ENCODE measurements at places on chromosomes 4 and X.

GRCh38 chr4:33711826-33712225, 2532.5 kb downstream of the ARAP2 start:
- DNase-seq: no peak

DNA sequence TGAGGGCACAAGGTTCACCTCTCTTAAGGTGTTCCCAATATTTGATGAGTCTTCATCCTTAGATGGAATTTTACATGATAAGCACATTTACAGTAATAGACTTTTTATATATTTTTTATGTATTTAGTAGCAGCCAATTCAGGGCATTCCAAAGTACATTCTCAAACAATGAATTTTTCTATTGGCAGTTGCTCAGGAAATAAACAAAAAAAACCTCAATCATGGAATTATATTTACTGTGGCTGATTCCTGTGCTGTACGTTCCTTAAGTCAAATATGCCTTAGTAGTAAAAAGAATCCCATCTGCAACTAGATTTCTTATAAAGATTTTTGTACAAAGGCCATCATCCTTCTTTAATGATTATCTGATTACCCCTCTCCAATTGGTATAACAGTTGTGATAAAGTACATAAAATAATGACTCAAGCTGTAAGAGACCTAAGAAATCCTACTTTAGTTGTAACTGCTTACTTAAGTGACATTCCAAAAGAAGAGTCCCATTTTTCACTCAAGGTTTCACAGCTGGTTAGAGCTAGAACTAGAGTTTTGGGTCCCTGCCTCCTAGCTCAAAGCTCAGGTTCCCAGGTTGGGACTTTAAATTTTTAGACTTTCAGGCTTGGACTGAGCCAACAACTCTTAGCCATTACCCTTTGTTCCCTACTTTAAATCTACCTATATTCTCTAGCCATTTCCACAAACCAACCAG, 152.7 kb downstream of the FHIP1A start:
- DNase-seq: no peak

DNA sequence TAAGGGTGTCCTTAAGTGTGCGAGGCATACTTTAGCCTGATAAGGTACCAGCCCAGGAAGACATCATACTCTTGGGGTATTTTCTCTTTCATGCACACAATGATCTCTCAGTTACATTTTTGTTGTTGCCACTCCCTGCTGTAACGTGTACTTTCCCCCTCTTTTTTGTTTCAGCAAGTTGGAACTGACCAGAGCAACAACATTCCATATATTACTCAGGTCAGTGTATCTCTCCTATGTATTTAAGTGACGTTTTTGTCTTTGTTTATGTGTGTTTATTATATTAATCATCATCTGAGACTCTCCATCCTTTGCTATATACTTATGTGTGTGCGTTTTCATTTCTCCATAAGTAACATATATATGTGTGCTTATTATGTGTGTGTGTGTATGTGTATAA, 71.3 kb upstream of the VBP1 start:
- DNase-seq: no peak

- DNase-seq: peak; percentile 7
These were observed 516.5 kb upstream of the CNKSR2 start for GRCh38 chrX:20857746-20858145.

DNA sequence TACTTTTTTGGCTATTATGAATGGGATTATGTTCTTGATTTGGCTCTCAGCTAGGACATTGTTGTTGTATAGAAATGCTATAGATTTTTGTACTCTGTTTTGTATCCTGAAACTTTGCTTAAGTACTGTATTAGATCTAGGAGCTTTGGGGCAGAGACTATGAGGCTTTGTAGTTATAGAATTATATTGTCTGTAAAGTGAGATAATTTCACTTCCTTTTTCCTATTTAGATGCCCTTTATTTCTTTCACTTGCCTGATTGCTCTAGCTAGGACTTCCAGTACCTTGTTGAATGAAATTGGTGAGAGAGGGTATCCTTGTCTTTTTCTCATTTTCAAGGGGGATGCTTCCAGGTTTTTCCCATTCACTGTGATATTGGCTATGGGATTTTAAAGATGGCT, 28.1 kb downstream of the ADAM29 start:
- no peak for DNase-seq

DNA sequence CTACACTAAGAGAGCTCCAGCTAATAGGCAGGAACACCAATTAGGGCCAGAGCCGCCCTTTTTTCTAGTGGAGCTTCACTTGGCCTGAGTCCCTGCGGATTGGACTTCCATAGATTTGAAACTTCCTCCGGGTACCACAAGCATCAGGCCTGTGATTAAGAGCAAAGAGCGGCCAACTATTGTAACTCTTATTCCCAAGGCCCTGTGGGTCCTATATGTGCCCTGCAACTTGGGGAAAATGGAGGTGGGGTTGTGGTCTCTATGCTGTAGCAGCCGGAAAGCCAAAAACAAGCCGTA, at the start of gene NCBP2L:
Gene NCBP2L, plus strand, starts transcription at position 198 of the 297 bp plus-strand sequence. CDS start 16,488 bp downstream, outside the sequence.
- no peak for DNase-seq

DNA sequence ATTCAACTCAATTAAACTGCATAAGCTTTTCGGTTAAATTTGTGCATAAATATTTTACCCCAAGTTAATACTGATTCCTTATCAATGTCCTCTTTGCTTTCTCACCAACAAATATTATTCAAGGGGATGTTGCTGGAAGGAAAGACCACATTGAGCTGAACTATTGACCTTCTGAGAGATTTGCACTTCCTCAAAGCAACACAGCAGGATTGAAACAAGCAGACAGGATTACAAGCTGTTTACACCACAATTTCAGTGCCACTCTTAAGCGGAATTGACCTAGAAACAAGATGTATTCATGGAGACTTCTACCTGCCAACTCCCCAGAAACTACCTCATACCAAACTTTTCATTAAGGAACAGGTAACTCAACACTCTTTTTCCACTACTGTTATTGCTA, 96.5 kb upstream of the DUSP21 start:
- no peak for DNase-seq

- peak; percentile 75 for DNase-seq
These were observed at the start of gene INPP4B for GRCh38 chr4:142846108-142846728. INPP4B (minus strand) TSS chr4:142846301.

- no peak for DNase-seq
These were observed 58.5 kb downstream of the ANTXR2 start for GRCh38 chr4:80014531-80014930.

DNA sequence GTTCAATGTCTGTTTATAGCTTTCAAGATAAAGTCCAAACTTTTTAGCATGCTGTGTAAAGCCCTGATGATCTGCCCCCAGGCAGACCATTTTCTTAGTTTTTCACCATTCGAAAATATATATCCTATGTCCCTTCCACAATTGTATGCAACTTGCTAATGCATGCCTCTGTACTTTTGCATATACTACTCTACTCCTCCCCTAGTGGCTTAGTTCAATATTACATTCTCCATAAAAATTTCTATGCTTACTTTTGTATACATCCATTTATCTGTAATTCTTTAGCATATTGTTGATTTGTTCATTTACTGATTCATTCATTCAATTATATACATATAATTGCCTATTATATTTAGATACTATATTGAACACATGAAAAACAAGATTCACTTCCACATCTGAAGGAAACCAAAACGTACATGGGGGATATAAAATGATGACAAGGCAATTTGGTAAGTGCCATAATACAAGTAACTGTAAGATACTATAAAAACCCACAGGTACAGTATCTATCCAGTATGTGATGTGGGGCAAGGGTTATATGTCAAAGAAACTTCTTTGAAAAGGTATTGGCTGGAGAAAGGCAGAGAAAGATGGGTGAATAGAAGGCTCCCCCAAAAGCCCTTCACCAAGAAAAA, 902.5 kb downstream of the FAM133A start:
- no peak for DNase-seq

GRCh38 chrX:56231537-56232090, 542 bp upstream of the KLF8 start:
- no peak for DNase-seq

- no peak for DNase-seq
These were observed 163.1 kb downstream of the ATG4A start for GRCh38 chrX:108254636-108255035.

- peak; percentile 85 for DNase-seq
These were observed 72.1 kb downstream of the PRSS12 start for GRCh38 chr4:118280501-118281218.

- no peak for DNase-seq
These were observed 6.2 kb upstream of the CPLX1 start for GRCh38 chr4:832108-832507.

DNA sequence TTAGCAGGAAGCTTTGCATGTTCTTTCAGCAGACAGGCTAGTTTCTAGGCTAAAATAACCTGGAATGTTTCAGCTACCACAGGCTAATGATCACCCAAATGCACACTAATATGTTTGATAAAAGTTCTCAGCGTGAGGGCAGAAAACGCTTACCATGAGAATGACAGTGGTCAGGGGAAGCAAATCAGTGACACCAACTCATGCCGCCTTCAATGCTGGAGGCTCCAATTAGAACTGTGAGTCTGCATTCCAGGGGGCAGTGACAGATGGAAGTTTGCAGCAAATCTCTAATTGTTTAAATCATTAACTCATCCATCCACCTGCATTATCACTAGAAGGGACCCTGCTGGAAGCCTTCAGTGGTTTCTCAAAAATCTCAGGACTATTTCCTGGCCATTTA, 43.2 kb downstream of the ANOS1 start:
- no peak for DNase-seq

GRCh38 chrX:130267956-130268448, 697 bp downstream of the ZNF280C start:
- no peak for DNase-seq

DNA sequence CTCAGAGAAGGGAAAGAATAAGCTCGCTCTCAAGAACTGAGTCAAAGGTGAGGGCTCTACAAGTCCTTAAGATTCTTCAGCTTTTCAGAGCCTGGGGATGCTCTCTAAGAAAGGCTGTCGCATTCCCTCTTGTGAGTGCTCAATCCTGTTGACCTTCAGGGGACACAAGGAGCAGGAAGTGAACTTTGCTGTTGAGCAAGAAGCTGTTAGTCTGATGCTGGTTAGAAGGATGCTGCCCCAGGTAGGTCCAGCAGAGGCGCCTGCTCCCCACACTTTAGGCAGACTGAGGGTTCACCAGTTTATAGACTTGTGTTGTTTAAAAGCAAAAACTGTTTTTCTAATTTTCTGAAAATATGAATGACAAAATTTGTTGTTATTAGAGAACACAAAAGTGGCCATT, 125.4 kb upstream of the SPOCK3 start:
- no peak for DNase-seq

- DNase-seq: peak; percentile 8
These were observed 2344.1 kb downstream of the PCDH7 start for GRCh38 chr4:33064238-33064637.

- no peak for DNase-seq
These were observed 142.4 kb upstream of the CPXCR1 start for GRCh38 chrX:88604433-88605221.

DNA sequence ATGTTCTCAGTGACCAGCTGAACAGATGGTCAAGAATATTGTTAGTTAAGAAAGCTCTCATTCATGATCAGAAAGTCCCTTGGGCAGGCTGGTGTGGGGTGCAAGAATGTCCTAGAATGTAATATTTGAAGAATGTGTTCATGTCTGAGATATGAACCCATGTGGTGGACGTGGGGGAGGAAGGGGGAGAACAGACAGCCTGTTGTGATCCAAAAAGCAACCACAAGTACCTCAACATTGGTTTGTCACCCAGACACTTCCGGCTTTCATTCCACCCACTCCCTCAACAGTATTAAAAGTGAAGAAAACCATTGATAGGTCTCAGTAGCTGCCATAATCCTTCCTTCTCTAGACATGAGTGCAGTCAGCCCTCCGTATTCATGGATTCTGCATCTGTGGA, 82.2 kb downstream of the MAML3 start:
- peak; percentile 87 for DNase-seq

- DNase-seq: peak; percentile 78
These were observed 172.1 kb downstream of the MID1IP1 start for GRCh38 chrX:38973322-38973721.

- DNase-seq: no peak
These were observed 197.0 kb downstream of the BCOR start for GRCh38 chrX:39900777-39901170.

DNA sequence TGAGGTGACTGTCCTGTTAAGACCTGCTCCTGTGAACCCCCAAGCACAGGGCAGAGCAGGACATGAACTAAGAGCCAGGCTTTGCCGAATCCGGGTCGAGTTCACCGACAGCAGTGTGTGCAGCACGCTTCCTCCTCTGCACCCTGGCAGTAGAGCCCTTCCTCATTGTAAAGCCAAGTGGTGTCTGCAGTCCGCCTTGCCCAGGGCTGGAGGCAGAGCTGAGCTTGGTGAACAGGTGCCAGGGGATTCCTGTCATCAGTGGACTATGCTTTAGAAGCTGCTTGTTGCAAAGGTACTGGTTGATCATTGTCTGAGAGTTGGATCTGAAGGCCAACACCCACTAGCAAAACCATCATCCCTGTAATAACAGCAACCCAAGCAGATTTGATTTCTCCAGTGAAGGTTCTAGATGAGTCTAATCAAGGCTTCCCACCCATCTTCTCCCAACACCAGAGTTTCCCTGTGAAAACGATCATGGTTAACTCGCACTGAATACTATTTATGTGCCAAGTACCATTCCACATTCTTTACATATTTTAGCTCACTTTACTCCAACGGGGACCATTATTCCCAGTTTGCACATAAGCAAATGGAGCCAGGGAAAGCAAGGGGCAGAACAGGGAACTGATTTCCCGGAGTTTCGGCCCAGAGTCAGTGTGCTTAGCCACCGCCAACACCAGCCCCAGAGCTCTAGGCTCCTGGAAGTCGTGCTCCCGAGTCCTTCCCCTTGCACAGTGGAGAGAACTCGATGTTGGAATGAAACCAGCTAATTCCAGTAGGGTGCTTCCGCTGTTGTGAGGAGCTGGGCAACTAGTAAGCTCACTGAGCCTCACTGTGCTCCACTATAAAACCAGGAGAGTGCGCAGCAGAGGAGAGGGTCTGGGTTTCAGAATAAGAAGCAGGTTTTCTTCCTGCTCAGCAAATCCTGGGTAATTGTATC, 1.4 kb upstream of the SLC34A2 start:
- DNase-seq: no peak

DNA sequence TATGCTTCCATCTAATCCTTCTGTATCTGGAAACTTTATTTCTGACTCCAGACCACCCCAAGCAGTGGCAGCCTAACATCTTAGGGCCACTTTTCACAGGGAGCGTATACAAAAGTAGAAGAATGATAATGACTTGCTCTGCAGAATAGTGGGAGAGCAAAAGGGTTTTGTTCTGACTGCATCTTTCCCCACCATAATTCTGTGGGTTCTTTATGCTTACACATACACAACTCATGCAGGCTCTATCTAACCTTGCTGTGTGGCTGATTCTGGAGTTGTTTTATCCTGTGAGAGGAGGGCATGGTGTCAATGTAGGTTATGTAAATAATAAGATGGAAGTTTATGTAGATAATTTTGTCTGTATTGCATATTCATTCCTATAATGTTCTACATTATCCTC, 42.4 kb upstream of the NDNF start:
- DNase-seq: no peak

GRCh38 chr4:21592970-21593670, 355.5 kb downstream of the KCNIP4 start:
- peak; percentile 52 for DNase-seq

GRCh38 chr4:156609421-156609820, 362.2 kb downstream of the PDGFC start:
- no peak for DNase-seq

- DNase-seq: no peak
These were observed 13.7 kb downstream of the GAB3 start for GRCh38 chrX:154737136-154737535.

- DNase-seq: no peak
These were observed 105.8 kb upstream of the C1QTNF7 start for GRCh38 chr4:15322006-15322405.

- no peak for DNase-seq
These were observed 3.9 kb upstream of the PDLIM5 start for GRCh38 chr4:94447754-94448411.

GRCh38 chrX:38657562-38657961, 96.2 kb downstream of the TSPAN7 start:
- DNase-seq: no peak

All from foreskin fibroblast (primary cell).